ENCODE measurements at places on chromosomes 5 and 9.

GRCh38 chr5:107772418-107773310 is 101.9 kb upstream of the EFNA5 start:
- DNase-seq = no peak

GRCh38 chr9:69916950-69917349 is 96.3 kb downstream of the CFAP95 start:
- no peak for DNase-seq

DNA sequence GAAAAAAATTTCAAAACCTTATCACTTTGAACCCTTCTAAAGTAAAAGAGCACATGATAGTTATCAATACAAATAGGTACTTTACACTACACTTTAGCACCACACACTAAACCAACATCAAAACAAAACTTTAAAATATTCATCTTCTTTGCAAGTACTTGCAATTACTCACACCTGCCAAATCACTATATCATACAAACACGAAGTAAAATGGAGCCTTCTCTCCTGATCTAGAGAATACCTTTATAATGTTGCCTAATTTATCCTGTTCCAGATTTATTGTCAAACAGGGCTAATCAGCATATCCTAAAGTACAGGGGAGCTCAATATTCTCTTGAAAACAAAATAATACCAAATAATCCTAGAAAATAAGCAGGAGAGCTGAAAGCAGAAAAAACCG is 3.0 kb downstream of the RNF145 start:
- no peak for DNase-seq

DNA sequence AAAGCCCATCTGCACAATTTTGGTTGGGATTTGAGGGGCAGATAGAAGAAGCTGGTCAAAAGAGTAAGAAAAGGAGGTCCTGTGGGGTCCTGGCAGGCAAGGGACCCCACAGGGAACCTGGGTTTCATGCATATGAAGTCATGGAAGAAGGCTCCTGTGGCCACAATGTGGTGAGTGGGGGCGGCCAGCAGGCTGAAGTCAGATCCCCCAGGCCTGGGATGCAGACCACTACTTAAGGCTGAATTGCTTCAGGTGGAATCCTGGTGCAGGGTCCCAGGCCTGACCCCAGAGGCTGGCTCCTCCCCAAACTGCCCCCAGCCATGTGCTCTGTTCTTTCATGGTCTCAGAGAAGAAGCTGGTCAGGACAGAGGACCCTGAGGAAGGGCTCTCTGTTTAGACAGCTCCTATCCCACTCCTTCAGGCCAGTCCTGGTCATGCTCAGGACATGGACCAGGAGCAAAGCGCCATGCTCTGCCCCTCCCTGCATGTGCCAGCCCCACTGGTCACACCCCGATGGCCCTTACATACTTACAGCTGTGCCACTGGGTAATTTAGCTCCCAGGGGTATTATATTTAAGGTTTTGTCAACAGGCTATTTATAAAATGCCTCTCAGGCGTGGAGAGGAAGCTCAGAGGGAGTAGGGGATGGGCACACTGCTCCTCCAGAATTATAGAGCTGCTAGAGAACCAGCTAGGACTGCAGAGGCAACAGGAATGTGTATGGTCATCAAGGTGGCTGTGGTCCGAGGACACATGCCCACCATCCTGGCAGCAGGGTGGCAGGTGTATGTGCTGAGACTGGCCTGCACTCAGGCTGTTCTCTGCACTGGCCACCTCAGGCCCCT is 33.4 kb downstream of the C5orf15 start:
- no peak for DNase-seq

DNA sequence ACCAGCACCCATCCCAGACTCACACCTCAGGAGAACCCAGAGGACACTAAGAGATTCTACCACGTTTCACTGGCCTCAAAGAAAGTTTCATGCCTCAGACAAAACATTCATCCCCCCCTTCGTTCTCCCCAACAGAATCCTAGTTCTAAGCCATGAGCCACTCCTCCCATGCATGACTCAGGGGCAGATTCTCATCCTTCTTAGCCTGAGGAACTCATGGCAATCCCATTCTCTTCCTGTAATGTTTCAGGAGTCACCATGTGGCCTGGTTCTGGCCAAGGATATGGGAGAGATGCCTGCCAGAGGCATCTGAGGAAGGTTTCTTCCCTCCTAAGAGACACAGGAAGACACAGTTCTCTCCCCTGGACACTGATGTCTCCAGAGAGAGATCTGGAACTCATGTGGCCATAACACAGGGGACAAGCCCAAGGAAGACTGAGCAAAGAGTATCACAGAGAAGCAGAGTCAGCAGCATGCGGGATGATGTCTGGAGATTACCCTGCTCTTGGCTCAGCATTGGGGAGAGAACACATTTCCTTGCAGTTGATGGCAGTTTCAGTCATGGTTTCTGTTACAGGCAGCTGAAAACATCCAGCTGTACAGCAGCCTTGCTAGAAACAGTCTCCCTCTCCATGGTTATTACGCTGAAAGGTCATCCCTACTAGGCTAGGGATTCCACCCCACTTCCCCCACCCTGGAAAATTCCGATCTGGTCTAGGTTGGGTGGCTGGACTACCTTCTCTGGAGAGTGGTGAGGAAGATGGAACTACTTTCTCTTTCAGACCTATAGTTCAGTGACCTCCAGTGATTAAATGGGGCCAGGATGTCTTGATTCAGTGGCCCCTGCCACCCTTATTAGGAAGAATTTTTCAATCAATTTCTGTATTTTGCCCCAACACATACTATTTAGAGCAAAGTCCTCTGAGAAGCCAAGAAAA is 115.4 kb downstream of the ZNF608 start:
- DNase-seq = no peak

- no peak for DNase-seq
Observed at GRCh38 chr9:134208981-134209725, 44.8 kb upstream of the RNU6ATAC start.

- no peak for DNase-seq
Observed at GRCh38 chr9:113506090-113506589, 42.6 kb downstream of the RGS3 start.

- no peak for DNase-seq
Observed at GRCh38 chr9:129392093-129392541, 214.1 kb upstream of the IER5L start.

DNA sequence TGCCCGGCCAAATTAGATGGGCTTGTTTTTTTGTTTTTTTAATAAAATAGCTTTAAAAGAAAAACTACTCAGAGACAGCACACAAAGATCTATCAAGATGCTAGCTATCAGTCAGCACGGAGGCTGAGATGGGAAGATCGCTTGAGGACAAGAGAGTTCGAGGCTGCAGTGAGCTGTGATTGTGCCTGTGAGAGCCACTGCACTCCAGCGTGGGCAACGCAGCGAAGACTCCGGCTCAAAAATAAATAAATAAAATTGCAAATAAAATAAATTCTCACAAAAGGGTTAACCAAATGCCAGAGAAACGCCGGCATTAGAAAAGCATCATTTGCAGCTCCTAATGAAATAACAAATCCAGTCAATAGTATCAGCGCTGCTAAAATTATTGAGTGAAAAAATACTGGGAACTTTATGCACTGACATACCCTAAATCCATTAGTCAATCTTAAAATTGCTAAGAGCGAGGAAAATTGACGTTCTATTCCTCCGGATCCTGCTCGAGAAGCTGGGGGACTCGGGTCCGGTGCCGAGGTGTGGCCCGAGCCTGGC is 681 bp downstream of the CPLANE1 start:
- no peak for DNase-seq

- DNase-seq = no peak
Observed at GRCh38 chr5:152606776-152607364, 201.8 kb upstream of the NMUR2 start.

- no peak for DNase-seq
Observed at GRCh38 chr5:73631500-73631899, 5.5 kb downstream of the ARHGEF28 start.

DNA sequence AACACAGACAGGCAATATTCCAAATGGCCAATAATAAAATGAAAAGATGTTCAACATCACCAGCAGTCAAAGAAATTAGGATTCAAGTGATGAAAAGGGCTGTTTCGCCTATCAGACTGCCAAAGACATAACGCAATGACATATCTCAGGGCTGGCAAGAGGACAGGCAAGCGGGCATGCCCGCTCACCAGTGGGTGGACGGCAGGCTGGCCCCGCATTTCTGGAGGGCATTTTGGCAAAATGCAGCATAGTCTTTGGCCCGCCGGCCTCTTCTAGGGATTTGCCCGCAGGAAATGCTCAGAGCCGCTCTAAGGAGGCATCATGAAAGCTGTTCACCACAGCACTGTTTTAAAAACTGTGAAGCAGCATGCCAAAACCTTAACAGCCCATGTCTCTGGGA is 1.4 kb upstream of the PPP1R26 start:
- no peak for DNase-seq

DNA sequence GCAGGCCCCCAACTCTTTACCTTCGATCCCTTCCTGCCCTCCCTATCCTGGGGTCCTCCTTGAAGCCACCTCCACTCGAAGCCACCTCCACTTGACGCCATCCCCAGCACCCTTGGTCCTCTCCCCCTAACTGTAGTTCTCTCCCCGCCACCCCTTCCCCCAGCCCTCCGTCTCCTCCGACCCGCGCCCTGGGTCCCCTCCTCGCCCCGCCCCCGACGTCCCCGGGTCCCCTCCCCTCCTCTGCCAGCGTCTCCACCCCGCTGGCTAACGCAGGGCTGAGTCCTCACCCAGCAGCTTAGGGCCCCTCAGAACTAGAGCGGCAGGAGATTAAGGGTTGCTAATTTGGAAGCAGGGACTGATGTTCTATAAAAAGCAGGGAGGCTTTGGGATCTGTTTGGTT is 30.6 kb upstream of the ANKRD33B start:
- DNase-seq = no peak

DNA sequence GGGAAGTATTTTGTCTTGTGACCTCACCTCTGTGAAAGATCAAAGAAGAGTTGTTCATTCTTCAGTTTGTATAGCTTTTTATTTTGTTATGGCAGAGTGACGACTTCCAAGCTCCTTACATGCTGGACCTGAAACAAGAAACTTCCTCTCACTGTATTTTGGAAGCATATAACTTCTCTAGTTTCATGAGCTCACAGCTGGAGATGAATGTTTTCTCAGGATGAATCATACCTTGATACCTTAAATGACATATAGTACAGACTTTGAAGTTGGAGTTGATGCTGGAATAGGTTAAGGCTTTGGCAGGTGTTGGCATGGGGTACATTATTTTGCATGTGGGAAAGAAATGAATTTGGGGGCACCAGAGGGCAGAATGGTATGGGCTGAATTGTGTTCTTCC is 112.5 kb downstream of the SLC25A46 start:
- DNase-seq = no peak

All from Peyer's patch (tissue), 4 donors.